ENCODE measurements at places on chromosomes 7 and 10.
A peak's percentile ranks its signal among the peaks of the same experiment; 100 is the strongest.

GRCh38 chr10:89639326-89639725 lies 5.7 kb downstream of the PANK1 start:
- no peak for DNase-seq

DNA sequence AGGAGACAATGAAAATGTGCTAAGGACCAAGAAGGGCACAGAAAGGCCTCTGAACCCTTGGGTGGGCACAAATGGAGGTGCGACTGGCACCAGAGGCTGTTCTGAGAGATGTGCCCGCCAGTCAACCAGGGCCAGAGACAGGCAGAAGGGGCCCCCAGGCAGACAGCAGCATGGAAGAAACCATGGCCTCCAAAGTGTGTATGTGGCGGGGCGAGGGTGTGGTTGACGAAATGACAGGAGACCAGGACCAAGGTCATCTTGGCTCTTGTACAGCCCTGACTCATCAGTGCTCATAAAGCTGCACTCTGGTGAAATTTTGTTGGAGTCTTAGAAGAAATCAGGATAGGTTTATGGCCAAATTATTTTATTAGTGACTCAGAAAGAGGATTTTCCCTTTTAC lies 4.0 kb upstream of the MRPS24 start:
- DNase-seq, result no peak

DNA sequence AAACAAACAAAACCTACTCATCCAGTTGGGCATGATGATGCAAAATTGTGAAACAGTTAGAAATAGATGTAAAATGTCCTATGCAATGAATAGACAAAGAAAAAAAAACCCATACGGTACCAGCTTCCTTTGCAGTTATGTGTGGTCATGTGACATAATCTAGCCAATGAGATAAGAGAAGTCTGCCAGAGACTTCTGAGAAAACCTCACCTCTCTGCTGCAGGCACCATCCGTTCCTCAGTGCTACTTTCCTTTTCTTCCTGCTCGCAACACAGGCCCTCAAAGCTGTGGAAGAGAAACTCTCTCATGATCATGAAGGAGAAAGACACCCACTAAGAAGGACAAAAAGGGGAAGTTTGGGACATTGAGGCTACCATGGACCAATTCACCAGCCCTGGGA lies 76.8 kb upstream of the CARD11 start:
- no peak for DNase-seq

DNA sequence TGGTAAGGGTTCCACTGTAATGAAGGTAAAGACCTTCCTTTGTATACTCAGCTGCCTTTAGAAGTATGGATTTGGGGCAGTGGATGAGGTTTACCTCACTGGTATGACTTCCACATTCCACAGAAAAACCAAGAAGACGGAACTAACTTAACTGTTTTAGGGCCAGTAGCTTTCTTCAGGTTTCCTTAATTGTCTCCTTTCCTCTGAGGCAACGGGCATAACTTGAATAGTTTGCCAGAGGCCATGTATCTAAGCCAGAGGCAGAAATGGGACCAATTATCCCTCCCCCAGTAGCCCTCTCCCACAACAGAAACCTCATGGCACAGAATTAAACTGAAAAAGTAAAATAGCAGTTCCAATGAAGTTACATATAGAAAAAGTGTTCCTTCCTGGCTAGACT lies 281.7 kb downstream of the PHTF2 start:
- DNase-seq, result no peak

DNA sequence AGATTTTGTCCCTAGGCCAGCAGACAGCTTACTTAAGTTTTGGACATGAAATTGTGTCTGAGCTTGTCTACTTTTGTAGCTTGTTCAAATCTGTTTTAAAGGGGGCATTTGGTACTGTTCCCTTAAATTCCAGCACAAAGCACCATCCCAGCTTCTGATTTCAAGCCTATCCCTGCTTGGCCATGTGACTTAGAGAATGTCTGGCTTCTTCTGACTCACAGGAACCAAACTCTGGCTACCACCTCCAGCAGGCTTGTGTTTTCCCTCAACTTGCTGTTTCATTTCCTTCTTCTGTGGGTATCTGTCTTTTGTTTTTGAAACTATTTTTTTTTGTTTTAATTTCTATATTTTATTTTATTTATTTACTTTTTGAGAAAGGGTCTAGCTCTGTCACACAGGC lies 97.9 kb upstream of the FZD8 start:
- no peak for DNase-seq

- no peak for DNase-seq
Observed at GRCh38 chr10:125060482-125060825, 99.9 kb downstream of the CTBP2 start.

- no peak for DNase-seq
Observed at GRCh38 chr10:36341471-36341870, 699.4 kb upstream of the FZD8 start.

DNA sequence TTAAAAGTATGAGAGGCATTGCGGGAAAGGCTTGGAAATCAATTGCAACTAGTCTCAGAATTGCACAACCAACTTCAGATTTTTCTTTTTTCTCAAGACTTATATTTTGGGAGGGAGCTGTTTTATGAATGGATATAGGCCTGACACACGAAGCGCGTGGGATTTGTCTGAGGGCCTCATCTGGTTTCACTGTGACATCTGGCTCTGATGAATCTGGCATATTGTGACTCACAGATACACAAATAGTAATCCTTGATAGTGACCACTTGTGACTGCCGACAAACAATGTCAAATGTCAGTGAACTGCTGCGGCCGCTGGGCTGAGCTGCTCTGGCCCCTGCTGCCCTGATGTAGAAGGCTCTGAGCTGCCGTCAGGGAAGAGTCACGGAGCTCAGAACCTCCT lies 655.1 kb downstream of the INHBA start:
- no peak for DNase-seq

GRCh38 chr10:11140963-11141362 lies 123.3 kb downstream of the CELF2 start:
- DNase-seq, result no peak

GRCh38 chr10:84854439-84854838 lies 526.0 kb downstream of the CCSER2 start:
- DNase-seq, result no peak

GRCh38 chr7:44378744-44379143 lies 53.4 kb upstream of the CAMK2B start:
- DNase-seq, result no peak

DNA sequence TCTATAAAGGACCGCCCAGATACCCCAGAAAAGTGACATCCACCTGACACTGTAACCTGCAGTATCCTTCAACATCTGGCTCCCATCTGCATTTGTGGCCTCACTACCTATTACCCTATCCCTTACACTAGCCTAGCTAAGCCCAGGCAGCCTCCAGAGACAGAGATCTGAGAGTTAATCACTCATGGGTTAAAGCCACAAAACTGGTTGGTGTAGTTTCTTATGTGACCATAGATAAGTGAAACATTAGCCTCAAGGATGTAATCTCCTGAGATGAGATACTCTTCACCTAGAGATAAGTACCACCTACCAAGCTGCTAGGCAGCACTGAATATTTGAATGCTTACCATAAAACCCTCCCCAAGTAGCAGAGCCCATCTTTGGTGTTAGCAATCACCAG lies 35.4 kb downstream of the CTTNBP2 start:
- DNase-seq, result no peak

GRCh38 chr7:153386556-153386955 lies 627.0 kb downstream of the ACTR3B start:
- DNase-seq, result no peak

DNA sequence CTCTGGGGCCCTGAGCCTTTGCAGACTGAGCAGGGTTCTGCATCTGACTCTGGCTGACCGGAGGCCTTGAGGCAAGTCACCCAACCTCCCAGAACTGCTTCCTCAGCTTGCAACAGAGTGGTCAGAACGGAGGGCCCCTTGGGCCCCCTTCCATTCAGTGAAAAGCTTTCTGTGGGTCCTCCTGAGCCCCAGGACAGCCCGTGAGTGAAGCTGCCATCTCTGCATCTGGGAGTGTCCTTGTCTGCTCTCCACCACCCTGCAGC lies 224.7 kb downstream of the DNAJB6 start:
- DNase-seq, result no peak

DNA sequence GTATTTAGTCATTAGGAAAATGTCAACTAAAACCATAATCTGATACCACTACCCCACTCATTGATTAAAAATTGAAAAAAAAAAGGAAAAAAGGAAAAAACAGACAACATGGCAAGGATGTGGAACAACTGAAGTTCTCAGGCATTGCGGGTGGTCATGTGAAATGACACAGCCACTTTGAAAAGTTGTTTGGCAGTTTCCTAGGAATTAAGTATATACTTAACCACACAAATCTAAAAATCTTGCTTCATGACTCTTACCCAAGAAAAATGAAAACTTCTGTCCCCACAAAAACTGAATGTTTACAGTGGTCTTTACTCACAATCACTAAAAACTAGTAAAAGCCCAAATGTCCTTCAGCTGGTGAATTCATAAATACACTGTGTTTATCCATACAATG lies 254.5 kb downstream of the AHR start:
- no peak for DNase-seq

DNA sequence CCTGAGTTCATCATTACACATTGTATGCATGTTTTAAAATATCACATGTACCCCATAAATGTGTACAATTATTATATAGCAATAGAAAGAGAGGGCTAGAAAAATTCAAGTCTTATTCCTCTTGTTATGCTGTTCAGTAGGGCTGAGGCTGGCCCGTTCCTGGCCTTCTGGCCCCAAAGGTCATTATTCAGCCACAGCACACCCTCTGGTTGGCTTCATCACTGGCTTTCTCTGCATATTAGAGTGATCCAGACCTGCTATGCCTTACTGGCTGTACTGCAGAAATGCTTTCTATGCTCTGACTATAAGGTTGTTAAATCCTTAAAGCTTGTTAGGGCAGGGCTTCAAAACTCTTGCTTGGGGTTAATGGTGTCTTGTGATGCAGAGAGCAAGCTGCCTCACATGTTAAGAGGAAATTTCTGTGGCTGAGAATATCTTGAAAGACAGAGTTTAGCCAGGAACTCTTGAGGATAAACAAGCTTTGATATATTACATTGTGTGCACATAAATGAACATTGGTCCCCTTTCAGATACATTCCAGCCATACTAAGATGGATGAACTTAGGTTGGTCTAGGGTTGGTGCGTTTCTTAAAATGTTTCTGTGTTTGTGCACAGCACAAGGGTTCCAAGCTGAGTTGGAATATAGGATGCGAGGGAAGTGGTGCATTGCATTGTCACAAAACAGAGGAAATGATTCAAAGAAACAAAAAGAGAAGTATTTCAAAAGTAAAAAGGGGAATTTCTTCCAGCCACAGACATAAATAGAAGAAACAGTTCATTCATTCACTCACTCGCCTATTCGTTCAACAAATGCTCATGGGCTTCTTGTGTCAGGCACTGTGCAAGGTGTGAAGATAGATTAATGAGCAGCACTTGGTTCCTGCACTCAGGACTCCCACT lies 61.6 kb upstream of the WDR11 start:
- no peak for DNase-seq

- DNase-seq, result no peak
Observed at GRCh38 chr7:47520406-47520805, 61.5 kb downstream of the TNS3 start.

DNA sequence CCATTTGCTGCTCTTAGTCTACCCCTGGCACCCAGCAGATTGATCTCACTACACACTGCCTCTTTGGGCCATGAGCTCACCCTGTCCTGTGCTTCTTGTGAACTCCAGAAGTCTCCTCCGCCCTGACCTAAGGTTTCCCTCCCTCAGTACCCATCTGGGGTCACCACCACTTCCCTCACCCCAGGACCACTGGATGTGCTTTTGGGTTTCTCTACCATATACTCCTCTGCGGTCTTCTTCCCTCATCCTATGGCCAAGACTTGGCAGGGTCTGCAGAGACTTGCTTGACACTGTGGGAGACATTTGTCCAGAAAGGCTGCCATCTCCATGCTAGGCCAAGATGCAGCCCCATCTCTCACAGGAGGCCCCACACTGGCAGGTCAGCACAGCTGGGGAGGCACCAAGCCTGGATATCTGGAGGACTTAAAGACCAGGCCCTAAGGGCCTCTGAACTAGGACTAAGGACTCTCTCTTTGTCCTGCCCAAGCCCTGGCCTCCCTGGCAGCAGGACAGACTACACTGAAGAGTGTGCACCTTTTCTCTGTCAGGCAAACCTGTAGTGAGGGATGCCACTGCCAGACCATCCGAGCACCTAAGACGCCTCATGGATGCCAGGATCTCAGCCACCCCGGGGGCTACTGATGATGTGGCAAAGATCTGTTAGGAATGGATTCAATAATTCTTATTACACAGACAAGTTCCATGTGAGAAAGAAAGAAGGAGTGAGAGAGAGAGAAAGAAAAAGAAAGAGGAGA lies 134.6 kb downstream of the ZNF467 start:
- no peak for DNase-seq

- DNase-seq, result no peak
Observed at GRCh38 chr10:13201132-13201531, 33.0 kb downstream of the UCMA start.

GRCh38 chr7:80453699-80454340 lies 58.0 kb downstream of the GNAT3 start:
- DNase-seq, result no peak

DNA sequence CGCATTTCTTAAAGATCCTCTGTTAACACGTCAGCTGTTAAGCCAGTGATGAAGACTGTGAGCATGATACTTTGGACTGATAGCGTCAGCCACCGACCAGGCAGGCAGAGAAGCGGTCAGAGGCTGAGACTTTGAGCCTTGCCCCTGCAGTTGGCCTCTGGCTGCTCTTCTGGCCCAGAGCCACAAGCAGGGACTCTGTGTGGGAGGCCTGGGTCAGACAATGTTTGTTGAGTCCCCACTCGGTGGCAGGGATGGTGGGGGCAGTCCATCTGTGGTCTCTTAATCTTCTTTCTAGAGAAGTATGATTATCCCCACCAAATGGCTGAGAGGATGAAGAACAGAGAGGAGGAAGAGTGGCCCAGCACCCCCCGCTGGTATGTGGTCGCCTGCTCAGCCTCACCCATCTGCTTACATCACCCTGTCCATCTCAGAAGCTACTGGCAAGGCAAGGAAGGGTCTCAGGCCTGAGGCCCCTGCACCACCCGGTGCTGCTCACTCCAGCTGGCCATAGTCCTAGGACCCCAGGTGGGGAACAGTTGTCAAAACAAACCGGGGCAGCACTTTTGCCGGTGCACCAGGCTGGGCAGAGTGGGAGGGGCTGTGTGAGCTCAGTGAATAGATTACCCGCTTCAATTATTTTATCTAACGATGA lies 202.9 kb downstream of the GRID1 start:
- peak; percentile 37 for DNase-seq

GRCh38 chr10:67492317-67493019 lies 203.5 kb downstream of the CTNNA3 start:
- DNase-seq, result no peak

GRCh38 chr10:43200538-43201390 lies 62.5 kb downstream of the CSGALNACT2 start:
- DNase-seq, result no peak

- no peak for DNase-seq
Observed at GRCh38 chr10:99560277-99561126, 27.8 kb downstream of the NKX2-3 start.

- no peak for DNase-seq
Observed at GRCh38 chr7:113460067-113460466, 341.7 kb upstream of the SMIM30 start.

- no peak for DNase-seq
Observed at GRCh38 chr7:7675686-7676085, 35.1 kb downstream of the UMAD1 start.

Data from D721Med (cell line).